ENCODE measurements at places on chromosomes 13 and 19. TPM values are rescaled to one million over a fixed set of nuclear protein-coding genes. Genes with fewer than 3 reads are reported as not detected.

DNA sequence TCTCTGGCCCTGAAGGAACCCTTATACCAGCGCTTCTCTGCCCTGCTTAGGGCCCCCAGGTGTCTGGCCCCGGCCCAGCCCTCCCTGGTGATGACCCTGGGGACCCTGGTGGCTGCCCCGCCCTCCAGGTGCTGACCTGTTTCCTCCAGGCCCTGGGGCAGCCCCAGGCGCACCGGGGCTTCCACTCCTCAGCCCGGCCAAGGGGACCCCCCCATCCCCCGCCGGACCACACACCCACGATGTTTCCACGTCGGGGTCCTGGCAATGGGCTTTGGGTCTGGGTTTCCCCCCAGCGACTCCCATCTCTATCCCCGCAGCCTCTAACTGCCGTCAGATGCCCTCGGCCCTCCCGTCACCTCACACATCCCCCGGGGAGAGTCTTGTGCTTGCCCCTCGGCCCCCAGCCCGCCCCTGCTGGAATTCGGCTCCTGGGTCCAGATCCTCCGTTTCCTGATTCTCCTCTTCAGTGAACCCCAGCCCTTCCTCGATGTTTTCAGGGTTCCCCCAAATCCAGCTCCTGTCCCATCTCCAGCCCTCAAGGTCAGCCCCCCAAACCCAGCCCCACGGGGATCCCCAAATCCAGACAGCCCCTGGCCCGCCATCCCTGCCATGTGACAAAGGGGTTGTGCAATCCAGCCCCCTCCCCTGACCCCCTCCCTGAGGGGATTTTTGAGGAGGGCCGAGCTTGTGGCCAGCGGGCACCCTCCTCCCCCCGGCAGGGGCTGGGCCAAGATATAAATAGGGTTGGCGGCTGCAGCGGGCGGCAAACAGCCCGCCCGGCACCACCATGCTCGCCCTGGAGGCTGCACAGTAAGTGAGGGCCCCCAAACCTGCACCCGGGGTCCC is at the start of gene SPIB:
Gene SPIB, plus strand, starts transcription at position 763 of the 846 bp plus-strand sequence. Its CDS starts 25 bp downstream, at position 788.
- DNase-seq = no peak

Gene OR7D2
- not detected for polyA plus RNA-seq

Gene ATP1A3
- 0.11 TPM for polyA plus RNA-seq

Gene ZNF460
- polyA plus RNA-seq = 11.7 TPM

Measured in BJ (cell line).